ENCODE measurements at places on chromosomes 5 and 9.

DNA sequence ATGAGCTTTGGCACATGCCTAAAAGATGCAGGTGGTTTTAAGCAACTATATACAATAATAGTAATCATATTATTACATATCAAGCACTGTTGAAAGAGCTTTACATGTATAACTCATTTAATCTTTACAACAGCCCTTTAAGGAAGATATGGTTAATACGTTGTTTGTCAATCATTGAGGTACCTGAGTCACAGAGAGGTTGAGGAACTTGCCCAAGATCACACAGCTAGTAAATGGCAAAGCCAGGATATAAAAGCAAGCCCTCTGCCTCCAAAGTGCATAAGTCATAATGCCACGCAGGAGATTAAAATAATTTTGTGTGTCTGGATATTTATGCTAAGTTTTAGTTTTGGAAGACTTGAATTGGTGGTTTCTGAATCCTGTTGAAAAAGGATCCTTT lies 90.2 kb downstream of the DAPK1 start:
- DNase-seq = no peak

- DNase-seq = peak; percentile 28
Measured at GRCh38 chr9:124256517-124257069, 1.2 kb upstream of the NEK6 start.

- no peak for DNase-seq
Measured at GRCh38 chr9:38306899-38307298, 85.6 kb upstream of the ALDH1B1 start.

GRCh38 chr9:3342159-3342777 lies 183.5 kb downstream of the RFX3 start:
- no peak for DNase-seq

- DNase-seq = no peak
Measured at GRCh38 chr5:97002983-97003382, 67.1 kb downstream of the LNPEP start.

GRCh38 chr9:30676651-30677050 lies 1707.8 kb upstream of the ACO1 start:
- no peak for DNase-seq

GRCh38 chr5:72508241-72509170 lies 1.3 kb upstream of the ZNF366 start:
- DNase-seq = no peak

GRCh38 chr5:165495829-165496380 lies 1990.5 kb downstream of the MAT2B start:
- DNase-seq = no peak

- no peak for DNase-seq
Measured at GRCh38 chr5:55027595-55027994, 3.5 kb downstream of the GZMK start.

Measured in cerebellar cortex (tissue), 1 donor.